Esophagus muscularis mucosa (tissue), 4 donors: ENCODE measurements at places on chromosomes 7 and 10. TPM values are rescaled to one million over a fixed set of nuclear protein-coding genes. Genes with fewer than 3 reads are reported as not detected.

Gene ACHE
- total RNA-seq: 2.5 TPM

Gene TEX36
- not detected for total RNA-seq

Gene CYP2C18
- total RNA-seq: not detected

Gene LIPN
- 0.33 TPM for total RNA-seq

Gene C1GALT1
- 6.7 TPM for total RNA-seq

Gene OR2A7
- total RNA-seq: 2.3 TPM

Gene SPDYE5
- not detected for total RNA-seq

Gene BNIP3
- 63.5 TPM for total RNA-seq

Gene OR13A1
- not detected for total RNA-seq

Gene AKR1C3
- total RNA-seq: 29.7 TPM

Gene FFAR4
- total RNA-seq: 0.45 TPM

Gene HECW1
- 0.13 TPM for total RNA-seq
